ENCODE measurements at places on chromosomes 2 and 18. TPM values are rescaled to one million over a fixed set of nuclear protein-coding genes. Genes with fewer than 3 reads are reported as not detected.

- DNase-seq = no peak
These were observed 45.9 kb downstream of the NCK2 start for GRCh38 chr2:105790461-105791149.

DNA sequence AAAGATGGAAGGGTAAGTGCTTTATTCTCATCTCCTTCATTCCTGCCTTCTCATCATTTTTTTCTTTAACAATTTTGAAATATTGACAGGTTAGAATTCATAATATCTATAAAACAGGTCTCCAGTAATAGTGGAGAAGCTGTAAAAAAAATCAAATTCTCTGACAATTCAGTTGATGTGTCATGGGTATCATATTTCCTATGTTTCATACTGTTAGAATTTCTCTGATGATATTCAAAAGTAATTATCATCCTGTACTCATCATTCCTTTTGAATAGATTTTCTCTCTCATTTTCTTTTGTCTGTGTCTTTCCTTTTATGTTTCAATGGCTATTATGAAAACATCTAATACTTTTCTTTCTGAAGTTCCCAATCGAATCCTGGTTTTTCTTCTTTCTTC lies 97.7 kb downstream of the CPS1 start:
- no peak for DNase-seq

- DNase-seq = no peak
These were observed 96.2 kb upstream of the BCL2L11 start for GRCh38 chr2:111024496-111024895.

GRCh38 chr2:233101141-233101540 lies 41.0 kb downstream of the INPP5D start:
- DNase-seq = no peak

DNA sequence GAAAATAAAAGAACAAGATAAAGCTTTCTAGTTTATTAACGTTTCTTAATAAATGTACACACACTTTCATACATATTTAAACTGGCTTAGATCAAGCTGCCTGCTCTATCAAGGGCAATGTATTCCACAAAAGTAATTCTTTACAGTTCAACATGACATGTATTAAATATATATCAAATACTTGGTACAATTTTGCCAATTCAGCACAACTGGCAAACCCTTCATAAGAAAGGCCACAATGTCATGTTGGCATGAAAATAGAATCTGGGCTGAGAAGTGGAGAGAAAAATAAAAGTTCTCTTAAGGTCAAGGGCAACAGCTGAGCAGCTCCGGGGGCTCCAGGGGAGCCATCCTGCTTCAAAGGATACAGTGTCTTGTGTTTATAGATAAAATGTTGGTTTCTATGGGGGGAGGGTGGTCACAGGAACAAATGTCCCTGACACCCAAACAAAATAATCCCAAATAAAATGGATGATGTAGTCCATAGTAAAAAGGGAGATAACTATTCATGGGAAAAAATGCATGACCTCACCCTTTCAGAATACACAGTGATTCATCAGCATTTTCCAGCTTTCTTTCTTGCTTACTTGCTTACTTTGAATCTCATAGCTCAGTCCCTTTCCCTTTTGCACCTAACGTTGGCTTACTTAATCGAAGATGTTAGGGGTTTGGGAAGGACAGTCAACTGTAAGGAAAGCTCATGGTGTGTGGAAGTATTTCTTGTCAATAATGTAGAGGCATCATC lies 494.9 kb downstream of the NYAP2 start:
- no peak for DNase-seq

- no peak for DNase-seq
These were observed 13.8 kb downstream of the ROCK2 start for GRCh38 chr2:11330457-11331142.

DNA sequence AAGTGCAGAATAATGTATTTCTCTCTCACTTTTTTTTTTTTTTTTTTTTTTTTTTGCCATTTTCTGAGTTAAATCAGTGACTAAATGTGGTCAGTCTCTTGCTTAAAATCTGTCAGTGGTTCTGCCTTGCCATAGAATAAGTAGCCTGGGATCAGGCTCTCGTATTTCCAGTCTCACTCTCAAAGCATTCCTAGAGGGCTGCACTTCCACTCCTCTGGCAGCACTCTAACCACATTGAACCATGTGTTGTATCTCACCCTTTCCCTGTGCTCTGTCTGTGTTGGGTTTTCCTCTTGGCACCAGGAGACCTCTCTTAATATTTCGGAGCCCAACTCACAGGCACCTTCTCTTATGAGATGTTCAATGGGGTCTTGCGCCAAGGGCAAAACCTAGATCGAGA lies 304.4 kb downstream of the CTNNA2 start:
- DNase-seq = no peak

DNA sequence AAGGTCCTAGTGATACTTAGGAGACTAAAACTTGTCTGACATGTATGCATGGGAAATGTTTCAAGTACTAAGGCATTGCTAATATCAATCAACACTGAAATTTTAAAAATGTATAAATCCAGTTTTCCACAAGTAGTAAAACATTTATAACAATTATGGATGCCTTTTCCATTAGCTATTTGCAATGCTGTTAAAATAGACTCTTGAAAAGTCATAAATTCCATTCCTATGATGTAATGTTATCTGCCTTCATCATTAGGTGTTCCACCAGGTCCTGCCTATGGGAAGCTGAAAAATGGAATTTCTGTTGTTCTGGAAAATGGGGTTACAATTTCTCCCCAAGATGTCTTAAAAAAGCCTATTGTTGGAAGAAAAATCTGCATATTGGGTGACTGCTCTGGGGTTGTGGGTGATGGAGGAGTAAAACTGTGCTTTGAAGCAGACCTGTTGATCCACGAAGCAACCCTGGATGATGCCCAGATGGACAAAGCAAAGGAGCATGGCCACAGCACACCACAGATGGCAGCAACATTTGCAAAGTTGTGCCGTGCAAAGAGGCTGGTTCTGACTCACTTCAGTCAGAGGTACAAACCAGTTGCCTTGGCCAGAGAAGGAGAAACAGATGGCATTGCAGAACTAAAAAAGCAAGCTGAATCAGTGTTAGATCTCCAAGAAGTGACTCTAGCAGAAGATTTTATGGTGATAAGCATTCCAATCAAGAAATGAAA lies 18.7 kb downstream of the ELAC1 start:
- no peak for DNase-seq

DNA sequence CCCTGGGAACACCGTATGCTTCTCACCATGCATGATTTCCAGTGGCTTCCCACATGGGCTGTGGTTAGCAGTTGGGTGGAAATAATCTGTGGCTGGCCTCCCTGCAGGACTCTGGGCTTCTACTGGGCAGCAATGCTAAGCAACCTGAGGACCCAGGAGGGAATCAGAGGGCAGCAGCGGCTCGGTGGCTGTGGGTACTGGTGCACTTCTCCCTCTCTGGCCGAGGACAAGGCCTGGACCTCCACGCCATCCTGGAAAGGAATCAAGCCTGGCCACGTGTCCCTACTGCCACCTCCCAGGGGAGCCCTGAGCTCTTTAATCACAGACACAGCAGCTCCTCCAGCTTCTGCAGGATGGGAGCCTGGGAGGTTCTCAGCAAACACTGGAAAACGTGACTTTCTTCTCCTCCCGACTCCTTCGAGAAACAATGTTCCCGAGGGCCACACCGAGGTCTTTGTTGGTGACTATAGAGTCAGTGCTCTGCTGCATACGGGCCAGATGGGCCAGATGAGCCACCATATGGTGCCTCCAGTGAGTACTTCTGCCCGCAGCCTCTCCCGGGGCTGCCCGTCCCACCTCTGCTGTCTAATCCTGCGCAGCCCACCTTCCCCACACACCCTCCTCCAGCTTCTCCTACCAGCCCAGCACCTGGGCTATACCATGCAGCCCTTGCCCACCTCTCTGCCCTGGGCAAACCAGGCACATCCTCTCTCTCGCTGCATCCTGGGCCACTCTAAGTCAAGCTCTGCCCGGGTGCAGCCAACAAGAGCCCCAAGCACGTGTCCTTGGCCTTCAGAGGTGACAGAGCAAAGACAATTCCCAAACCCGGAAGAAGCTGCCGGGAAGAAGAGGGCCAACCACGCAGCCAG lies 42.8 kb upstream of the OTOS start:
- no peak for DNase-seq

DNA sequence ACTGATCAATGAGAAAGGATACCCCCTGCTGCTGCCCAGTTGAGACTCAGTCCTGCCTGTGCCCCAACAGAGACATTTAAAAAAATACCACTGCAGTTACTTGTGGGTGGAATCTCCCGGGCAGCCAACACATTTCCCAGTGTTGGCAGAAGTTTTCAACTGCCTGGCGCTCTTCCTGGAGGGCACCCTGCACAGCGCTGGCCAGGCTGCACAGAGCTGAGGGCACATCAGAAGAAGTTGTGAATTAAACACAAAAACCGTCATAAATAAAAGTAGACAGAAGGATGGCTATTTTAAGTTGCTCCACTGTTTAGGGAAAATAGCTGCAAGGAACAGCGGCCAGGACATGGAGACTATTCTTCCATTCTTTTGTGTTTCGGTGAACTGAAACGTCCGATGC lies 110.2 kb upstream of the THOC1 start:
- no peak for DNase-seq

The NEB gene
- total RNA-seq = 1.4 TPM

The FEV gene
- not detected for total RNA-seq

The HOXD8 gene
- total RNA-seq = 14.5 TPM

The SMC6 gene
- 30.6 TPM for total RNA-seq

The ANKRD29 gene
- total RNA-seq = 3.4 TPM

The CHPF gene
- total RNA-seq = 93.9 TPM

The MCM6 gene
- total RNA-seq = 18.1 TPM

The IL36B gene
- not detected for total RNA-seq

The EGR4 gene
- not detected for total RNA-seq

The TDRD15 gene
- total RNA-seq = 0.16 TPM

The FIGN gene
- total RNA-seq = 2.3 TPM

The MARCHF4 gene
- total RNA-seq = not detected

The DAPL1 gene
- total RNA-seq = 1.9 TPM

The BMPR2 gene
- total RNA-seq = 13.0 TPM

Measured in SK-MEL-5 (cell line).